ENCODE measurements at places on chromosomes 12 and 14.

GRCh38 chr14:91396959-91397815 is 20.4 kb downstream of the CCDC88C start:
- DNase-seq, result peak; percentile 70

GRCh38 chr12:112514926-112515642 is 96.3 kb downstream of the PTPN11 start:
- DNase-seq, result no peak

GRCh38 chr12:114847441-114848035 is 163.6 kb upstream of the TBX3 start:
- DNase-seq, result no peak

GRCh38 chr12:24854908-24855307 is 94.0 kb downstream of the BCAT1 start:
- no peak for DNase-seq

- DNase-seq, result no peak
Measured at GRCh38 chr12:537772-538171, 78.0 kb downstream of the B4GALNT3 start.

- DNase-seq, result no peak
Measured at GRCh38 chr12:47686645-47687240, 19.1 kb downstream of the RPAP3 start.

GRCh38 chr12:49243631-49244030 is 21.3 kb upstream of the TUBA1C start:
- DNase-seq, result no peak

DNA sequence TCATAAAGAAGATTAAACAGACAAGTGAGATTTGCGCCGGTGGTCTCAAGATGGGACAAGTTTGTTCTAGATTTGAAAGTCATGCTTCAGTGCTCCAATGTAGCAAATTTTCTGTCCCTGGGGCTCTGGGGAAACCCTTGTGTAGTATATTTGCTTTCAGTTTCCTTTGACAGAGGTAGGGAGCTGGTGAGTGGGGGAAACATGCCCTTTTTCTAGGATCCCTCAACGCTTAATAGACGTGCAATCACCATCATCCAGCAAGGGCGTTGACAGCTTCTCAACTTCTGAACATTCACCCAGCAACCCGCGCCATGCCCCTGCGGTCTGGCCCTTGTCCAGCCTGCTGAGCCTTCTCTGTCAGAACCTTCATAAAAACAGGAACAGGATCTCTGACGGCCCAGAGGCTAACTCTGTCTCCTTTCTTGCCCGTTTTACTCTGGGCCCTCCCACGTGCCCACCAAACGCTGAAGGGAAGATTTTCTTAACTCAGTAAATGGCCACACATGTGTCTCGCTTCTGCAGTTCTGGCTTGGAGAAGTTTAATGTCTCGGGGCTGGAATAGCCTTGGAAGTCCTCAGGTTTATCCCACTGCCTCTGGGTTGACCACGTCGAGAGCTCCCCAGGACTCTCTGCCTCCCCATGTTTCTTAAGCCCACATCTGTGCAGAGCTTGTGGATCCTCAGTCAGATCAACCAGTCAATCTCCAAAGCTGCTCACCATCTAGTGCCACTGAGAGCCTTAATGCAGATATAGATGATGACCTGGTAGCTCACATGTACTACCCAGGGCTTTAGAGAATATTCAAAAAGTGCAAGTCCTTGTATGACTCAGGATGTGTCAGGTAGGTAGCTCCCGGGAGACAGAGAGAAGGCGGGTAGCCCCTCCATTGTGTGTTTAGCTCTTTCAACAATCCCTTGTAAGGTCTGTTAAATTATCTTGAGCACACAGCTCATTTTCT is 58.1 kb upstream of the CCND2 start:
- peak; percentile 45 for DNase-seq

GRCh38 chr14:73736842-73737241 is 22.7 kb upstream of the PNMA1 start:
- DNase-seq, result no peak

DNA sequence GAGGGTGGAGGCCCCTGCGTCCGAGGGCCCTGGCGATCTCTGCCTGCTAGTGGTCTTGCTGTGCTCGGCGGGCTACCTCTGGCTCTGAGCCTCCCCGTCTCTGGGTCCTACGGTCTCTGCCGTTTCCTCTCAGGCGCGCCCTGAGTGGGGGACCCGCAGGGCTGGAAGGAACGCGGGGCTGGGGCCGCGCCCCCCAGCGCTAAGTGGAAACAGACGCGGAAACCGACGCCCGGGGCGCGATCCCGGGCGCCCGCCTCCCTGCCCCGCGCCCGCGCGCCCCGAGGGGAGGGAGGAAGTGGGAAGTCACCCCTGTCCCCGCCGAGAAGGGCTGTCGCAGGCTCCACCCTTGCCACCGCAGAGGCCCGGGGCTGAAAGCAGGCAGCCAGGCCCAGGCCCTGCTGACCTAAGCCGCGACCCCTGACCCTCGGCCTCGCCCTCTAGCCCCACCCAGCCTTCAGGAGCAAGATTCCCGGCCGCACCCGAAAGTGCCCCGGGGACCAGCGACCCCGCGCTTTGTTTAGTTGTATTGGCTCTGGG is 831 bp downstream of the CRIP1 start:
- DNase-seq, result peak; percentile 73

DNA sequence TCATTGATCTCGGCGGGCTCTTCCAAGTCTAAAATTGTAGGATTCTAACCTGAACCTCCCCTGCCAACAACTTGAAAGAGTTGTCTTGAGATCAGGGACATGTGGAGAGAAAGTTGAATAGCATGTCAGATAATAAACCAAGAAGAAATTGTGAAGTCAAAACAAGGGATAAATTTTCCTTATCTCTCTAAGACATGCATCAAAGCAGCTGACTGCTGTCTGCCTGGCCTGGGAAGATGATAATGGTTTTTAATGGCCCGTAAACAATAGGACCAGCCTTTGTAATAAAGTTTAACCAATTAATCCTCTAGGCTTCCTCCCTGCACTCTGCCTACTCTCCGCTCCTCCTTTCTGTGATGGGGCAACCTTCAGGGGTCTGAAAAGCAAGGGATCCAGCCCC is 67.9 kb downstream of the DPF3 start:
- DNase-seq, result no peak

GRCh38 chr12:8828257-8829124 is 6.1 kb downstream of the A2ML1 start:
- no peak for DNase-seq

- DNase-seq, result no peak
Measured at GRCh38 chr12:47980197-47980596, 16.8 kb downstream of the TMEM106C start.

GRCh38 chr12:27213830-27214787 is 30.0 kb upstream of the STK38L start:
- no peak for DNase-seq

DNA sequence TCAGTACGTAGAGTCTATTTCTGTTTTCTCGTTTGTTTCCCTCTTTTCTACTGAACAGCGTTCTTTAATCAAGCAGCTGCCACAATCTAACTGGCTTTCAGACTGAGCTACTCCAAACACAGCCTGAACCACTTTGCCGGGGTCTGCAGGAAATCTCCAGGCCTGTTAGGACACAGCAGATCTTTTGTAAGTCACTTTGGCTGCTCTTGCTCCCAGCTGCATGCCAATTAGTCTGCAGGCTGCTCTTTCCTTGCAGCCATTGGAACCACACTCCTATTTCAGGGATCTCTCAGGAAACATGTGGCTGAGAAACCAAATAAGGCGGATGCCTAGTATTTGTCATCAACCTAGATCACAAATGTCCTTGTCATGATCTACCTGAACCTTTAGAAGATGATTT is 73.6 kb downstream of the TMTC1 start:
- DNase-seq, result no peak

DNA sequence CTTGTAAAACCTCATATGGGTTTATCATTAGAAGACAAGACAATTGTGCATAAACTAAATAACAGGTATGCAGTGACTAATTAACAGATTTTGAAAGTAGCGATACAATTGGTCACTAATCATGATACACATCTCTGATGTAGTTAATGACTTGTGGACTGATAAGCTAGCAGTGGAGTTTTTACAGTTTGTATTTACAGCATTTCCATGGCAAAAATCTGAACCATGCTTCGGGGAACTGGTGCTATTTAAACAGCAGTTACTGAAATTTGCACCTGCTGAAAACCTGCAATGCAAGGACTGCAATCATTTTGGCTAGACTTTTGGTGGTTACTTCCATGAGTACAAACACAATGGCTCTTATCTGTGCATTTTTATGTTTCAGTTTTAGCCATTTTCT is 471.2 kb downstream of the RERGL start:
- no peak for DNase-seq

DNA sequence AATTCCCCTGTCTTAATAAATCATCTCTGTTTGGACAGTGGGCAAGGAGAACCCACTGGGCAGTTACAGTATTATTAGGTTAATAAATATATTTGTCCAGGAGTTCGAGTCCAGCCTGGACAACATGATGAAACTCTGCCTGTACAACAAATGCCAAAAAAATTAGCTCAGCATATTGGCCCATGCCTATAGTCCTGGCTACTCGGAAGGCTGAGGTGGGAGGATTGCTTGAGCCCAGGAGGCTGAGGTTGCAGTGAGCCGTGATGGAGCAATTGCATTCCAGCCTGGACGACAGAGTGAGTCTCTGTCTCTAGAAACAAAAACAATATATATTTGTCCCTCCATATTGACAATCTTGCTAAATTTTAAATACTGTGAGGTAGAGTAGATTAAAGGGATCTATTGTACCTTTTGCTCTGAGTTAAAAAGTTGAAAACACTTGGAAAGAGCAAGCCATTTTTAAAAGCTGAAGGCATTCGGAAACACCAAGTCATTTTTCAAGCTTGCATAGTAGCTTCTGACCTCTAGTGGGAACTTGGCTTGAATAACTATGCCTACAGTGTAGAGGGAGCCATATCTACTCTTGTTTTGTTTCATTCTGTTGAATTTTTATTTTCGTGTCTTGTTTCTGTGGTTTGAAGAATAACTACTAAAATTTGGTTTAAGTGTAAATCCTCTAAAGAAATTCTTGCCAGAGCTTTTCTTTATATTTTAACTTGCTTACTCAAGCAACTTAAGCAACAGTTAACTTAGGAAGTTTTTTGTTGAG is 14.6 kb upstream of the EEA1 start:
- no peak for DNase-seq
